ENCODE measurements at places on chromosomes 1 and 21.

GRCh38 chr1:45244660-45245059 lies 38.3 kb upstream of the ZSWIM5 start:
- DNase-seq, result no peak

DNA sequence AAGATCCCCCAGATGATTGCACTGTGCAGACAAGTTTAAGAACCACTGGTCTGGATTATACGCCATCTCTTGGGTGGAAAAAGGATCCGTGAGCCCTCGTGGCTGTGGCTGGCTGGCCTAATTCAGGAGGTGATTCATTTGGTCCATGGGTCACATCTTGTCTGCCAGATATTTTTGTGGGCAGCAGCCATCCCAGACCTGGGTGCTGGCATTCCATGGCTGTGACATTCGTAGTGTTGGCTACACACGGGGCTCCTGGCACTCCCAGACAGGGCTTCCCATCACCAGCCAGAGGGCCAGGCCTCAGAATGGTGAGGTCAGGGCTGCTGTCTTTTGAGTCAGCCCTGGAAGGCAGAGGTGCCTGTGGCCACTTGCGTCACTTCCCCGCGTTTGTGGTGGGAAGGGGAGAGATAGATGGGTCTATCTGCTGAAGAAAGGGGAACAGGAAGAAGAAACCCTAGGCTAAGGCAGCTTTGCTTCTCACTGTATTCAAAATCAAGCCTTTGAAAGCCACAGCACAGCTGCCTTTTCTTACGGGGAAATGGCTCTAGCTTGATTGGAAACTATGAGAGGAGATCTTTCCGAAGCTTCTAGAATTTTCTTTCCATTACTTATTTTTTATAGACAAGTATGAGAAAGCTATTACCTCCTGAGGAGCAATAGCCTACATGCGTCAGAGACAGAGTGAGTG lies 32.4 kb downstream of the EIF2D start:
- peak; percentile 88 for DNase-seq

- no peak for DNase-seq
Observed at GRCh38 chr1:30383221-30383711, 340.1 kb downstream of the MATN1 start.

- no peak for DNase-seq
Observed at GRCh38 chr1:38525343-38526043, 334.1 kb downstream of the RRAGC start.

- no peak for DNase-seq
Observed at GRCh38 chr1:76668046-76668445, 199.2 kb upstream of the ST6GALNAC5 start.

DNA sequence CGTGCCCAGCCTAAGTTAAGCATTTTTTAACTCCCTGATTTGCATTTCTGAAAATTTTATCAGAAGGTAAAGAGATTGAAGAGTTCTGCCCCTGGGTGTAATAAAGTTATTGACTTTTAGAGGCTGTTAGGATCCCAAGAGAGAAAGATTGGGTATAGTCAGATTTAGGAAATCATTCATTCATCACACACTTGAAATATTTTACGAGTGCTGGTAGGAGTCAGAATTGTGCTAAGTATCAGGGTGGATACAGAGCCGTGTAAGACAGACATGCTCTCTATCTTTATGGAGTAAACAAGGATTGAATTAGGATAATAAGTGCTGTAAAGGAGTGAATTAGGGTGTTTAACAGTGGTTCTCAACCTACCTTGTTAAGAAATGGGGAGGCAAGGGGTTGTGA lies 3.0 kb downstream of the SZT2 start:
- no peak for DNase-seq

GRCh38 chr1:76095802-76096201 lies 21.3 kb downstream of the ST6GALNAC3 start:
- no peak for DNase-seq

DNA sequence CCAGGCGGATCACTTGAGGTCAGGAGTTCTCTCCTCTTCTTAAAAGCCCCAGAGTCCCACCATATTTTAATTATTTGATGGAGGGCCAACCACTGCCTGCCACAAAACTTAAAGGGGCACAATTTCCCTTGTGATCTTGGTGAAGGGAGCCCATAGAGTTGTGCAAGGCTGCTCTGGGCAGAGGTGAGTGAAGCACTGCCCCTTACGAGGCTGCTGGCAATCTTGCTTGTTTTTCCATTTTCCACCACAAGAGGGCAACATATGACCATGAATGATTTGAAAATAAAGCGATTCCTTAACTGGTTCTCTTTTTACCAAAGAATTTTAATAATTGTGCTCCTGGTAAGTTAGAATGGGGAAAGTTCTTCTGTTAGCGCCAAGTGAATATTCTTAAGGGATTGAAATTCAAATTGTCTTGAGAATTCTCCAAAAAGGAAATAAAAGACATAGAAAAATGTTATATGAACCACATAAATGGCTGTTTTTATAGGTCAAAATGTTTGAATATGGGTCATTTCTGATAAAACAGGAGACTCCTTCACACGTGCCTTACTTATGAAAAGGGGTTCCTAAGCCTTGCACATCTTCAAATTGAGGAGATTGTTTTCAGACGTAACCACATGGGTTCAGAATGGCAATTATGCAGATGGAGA lies 22.7 kb downstream of the PGM1 start:
- DNase-seq, result peak; percentile 15

DNA sequence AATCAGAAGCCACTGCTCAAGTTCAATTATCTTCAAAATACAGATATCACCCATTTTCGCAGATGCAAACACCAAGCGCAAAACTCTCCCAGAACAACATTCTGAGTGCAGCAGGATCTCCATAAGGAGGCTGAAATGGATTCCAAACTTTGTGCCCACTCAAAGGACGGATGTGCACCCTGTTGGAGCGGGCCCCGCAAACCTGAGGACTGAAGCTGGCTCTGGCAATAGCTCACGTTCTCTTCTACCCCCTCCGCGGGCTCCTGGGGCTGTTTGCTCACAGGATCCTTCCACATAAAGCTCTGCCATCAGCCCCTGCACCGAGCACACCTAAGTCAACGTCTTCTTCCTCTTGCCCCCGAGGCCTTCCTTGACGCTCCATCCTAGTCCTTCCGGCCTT lies 11.7 kb upstream of the RCSD1 start:
- DNase-seq, result no peak

- no peak for DNase-seq
Observed at GRCh38 chr1:119623193-119623515, 24.9 kb downstream of the ZNF697 start.

DNA sequence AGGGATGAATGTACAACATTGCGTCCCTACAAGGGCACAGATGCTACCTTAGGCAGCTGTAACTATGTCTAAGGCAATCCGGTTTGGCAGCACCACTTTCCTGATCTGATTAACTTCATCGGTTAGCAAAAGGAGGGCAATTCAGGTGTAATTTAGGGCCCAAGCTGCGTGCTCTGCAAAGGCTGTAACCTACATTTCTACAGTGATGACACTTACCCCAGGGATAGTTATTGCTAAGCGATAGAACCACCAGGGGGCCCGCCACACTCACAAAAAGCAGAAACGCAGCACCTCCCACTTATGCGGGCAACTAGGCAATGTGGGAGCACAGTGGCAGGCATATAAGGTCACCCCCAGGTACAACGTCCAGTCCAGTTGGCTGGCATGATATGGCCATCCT lies 113.5 kb downstream of the GDAP2 start:
- no peak for DNase-seq

GRCh38 chr1:64265141-64265540 lies 61.7 kb downstream of the UBE2U start:
- DNase-seq, result no peak

- no peak for DNase-seq
Observed at GRCh38 chr1:100433563-100433962, 81.3 kb downstream of the CDC14A start.

- DNase-seq, result no peak
Observed at GRCh38 chr1:3174487-3175247, 105.7 kb downstream of the PRDM16 start.

DNA sequence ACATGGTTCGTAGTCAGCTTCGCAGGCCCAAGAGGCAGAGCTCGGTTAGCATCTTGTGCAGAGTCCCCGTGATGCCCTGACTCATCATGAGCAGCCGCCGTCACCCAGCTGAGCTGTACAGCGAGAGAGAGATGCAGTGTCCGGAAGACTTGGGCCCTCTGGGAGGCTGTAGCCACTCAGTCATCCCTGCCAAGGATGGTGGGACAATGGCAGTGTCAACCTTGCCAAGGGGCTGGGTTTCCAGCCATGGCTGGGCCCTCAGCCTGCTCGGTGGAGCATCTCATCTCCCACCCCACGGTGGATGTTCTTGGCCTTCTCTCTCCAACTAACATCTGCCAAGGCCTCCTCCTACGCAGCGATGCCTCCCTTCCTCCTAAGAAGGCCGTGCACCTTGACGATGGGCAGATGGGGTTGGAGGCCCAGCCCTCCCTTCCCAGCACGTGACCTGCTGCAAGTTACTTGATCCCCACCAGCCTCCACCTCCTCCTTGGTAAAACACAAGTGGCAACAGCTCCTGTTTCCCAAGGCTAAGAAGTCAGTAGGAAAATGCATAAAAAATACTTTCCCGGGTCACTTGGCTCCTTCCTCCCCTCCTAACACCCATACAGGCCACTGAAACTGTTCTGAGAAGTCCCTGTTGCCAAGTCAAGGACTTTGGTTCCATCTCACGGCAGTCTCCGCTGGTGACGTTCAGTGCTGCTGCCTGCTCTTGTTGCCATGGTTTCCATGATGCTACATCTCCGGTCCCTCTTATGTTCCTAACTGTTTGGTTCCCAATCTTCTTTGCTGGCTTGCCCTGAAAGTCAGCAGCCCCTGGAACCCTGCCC lies 384.7 kb upstream of the VAMP3 start:
- no peak for DNase-seq

GRCh38 chr1:225424562-225425200 lies 3.2 kb downstream of the LBR start:
- no peak for DNase-seq

- DNase-seq, result no peak
Observed at GRCh38 chr1:200780545-200781369, 42.1 kb downstream of the CAMSAP2 start.

GRCh38 chr1:116506132-116507004 lies 64.5 kb downstream of the CD58 start:
- no peak for DNase-seq

- no peak for DNase-seq
Observed at GRCh38 chr1:209387969-209388329, 195.6 kb upstream of the CAMK1G start.

DNA sequence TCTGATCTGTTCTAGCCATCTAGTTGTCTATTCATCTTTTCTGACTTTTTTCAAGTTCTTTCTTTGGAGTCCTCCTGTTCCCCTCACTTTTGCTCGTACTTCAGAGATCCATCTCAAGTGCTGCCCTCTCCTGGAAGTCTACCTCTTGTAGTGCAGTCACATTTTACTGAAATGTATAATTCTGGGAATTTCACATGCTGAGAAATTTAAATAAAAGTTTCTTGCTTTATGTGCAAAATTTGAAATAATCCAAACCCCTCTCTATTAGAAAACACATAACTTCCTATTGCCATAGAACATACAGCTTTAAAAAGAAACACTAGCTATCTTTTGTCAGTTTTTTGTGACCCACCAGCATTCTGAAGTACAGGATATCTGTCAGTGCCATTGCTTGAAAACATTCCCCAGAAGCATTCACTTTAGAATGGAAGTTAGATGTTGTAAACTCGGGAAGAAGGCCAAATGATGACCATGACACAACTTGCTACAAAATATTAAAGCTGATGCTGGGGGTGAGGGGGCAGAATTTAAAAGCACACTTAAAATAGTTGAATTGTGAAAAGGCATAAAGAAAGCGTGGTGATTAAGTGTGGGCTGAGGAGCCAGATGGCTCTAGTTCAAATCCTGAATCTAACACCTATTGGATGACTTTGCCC lies 22.0 kb downstream of the RLF start:
- DNase-seq, result no peak

GRCh38 chr1:84037758-84038611 lies 39.1 kb upstream of the TTLL7 start:
- no peak for DNase-seq

DNA sequence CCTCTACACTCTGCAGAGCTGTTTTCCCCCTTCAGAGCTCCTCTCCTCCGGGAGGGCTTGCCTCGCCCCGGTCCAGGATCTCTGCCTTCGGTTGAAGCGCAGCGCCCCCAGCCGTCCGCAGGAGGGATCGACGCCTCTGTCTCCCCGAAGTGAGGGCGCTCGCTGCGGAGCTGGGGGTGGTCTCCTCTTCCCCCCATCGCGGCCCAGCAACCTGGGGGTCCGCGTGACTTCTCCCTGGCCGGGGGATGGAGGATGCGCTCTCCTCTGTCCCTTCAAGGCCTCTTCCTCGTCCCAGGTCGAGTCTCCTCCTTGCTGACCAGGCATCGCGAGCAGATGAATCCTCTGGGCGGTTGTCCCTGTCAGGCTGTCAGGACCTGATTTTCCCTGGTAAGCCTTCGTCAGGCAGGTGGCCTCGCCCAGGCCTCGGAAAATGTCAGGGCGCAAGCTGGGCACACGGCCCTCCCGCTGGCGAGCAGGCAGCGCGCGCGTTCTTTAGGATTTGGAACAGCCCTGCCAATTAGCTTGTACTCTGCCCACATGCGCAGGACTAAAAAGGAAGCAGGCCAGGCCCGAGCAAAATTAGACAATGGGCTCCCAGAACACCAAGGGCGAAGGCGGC lies 90.5 kb downstream of the EDEM3 start:
- no peak for DNase-seq

GRCh38 chr1:104852151-104852550 lies 1102.5 kb downstream of the AMY1C start:
- no peak for DNase-seq

DNA sequence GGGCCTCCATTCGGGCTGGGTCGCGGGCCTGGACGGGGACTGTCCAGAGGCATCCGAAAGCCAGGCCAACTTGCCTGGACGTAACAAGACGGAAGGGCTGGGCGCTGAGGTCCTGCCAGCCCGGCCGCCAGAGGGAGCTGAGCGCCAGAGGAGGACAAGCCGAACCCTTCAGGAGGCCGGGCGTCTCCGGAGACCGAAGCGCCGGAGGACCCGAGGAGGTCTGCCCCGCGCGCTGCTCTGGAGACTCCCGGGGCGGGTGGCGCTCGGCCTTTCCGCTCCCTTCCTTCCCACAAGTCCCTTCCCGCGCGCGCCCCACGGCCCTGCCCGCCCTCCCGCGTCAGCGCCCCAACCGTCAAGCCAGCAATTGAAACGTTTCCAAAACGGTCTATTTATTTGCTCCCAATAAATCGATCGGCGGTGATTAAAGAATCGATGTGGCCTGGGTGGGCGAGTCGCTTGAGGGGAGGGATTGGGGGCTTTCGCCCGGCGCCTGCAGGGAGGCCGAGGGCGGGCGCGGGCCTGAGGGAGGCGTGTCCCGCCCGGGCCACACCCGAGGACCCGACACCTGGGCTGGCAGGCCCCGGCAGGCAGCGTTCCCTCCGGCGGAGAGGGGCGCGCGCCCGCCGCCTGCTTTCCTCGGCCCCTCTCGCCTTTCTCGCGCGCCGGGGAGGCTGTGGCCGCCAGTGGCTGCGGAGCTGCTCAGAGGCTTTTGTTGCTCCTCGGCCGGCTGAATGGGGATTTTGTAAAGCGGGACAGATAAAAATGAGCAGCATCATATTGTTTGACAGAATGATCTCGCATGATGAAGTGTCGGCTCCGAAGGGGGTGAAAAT lies 5.2 kb upstream of the FOXD3 start:
- DNase-seq, result peak; percentile 34

Data from activated CD8-positive, alpha-beta memory T cell treated with anti-CD3 and anti-CD28 coated beads for 1 hour (primary cell).